ENCODE measurements at places on chromosomes 1 and 21.

DNA sequence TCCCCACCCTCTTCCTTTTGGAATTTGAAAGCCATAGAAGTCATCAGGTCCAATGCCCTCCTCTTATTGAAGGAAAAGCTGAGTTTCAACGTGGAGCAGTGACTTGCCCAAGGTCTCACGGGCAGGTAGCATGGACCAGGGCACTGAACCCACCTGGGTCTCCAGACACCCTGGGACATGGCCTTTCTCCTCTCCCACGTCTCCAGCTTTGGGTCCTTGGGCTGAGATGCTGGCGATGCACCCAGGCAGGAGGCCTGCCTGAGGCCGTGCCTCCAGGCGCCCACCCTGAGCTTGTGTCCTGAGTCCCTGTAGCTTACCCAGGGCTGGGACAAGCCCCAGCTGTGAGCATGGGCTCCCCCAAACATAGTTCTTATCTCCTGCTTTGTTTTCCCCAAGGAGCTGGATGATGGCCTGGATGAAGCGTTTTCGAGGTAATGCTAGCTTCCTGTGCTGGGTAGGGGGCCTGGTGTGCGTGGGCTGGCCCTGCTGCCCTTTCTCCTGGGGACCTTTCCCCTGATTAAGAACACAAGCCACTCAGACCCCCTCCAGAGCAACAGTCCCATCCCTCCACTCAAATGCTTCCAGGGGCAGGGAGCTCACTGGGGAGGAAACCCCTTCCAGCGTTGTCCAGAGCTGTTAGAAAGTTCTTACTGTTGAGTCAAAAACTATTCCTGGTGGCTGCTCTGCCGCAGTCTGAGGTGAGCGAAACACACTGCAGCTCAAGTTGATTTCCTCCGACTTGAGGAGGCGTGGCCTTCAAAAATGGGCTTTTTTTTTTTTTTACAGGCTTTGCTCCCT, 21.6 kb downstream of the LDLRAP1 start:
- H3K4me1 ChIP-seq: peaks cover 48% of the 10 kb centered on the region
- no peak overlapping the region for H3K4me3 ChIP-seq
- no peak for DNase-seq
- H3K27ac ChIP-seq: no peak overlapping the region
- no peaks in the 10 kb centered on the region for H3K27me3 ChIP-seq

DNA sequence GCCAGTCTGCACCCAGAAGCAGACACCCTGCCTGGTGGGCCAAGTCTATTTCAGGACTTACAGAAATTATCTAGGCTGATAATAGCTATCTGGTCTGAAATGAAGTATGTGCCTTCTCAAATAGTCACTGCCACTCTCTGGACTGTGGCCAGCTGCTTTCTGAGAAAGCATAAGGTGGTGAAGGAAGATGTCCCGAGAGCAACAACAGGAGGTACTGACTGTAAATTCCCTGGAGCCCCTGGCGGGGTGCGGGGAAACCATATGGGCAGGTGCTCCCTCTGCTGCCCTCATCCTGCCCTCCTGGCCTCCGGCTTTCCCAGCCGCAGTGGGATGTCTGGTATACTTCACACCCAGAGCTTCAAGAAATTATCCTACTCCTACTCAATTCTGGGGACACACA, 86.8 kb downstream of the TGFBR3 start:
- no peaks in the 10 kb centered on the region for H3K27me3 ChIP-seq
- no peak overlapping the region for H3K4me3 ChIP-seq
- DNase-seq: no peak
- H3K4me1 ChIP-seq: no peaks in the 10 kb centered on the region
- H3K36me3 ChIP-seq: no peaks in the 10 kb centered on the region

- no peak overlapping the region for H3K4me3 ChIP-seq
- H3K36me3 ChIP-seq: no peaks in the 10 kb centered on the region
- peaks cover 5% of the 10 kb centered on the region for H3K27me3 ChIP-seq
- DNase-seq: no peak
- no peak overlapping the region for H3K27ac ChIP-seq
- no peaks in the 10 kb centered on the region for H3K4me1 ChIP-seq
Observed at GRCh38 chr1:112735752-112736151, 20.6 kb upstream of the PPM1J start.

- peaks cover 30% of the 10 kb centered on the region for H3K36me3 ChIP-seq
- peaks cover 2% of the 10 kb centered on the region for H3K4me1 ChIP-seq
- DNase-seq: no peak
- no peak overlapping the region for H3K27ac ChIP-seq
- H3K27me3 ChIP-seq: no peaks in the 10 kb centered on the region
Observed at GRCh38 chr1:12031039-12031980, 12.0 kb downstream of the MIIP start.

GRCh38 chr1:14778541-14778897, 180.0 kb downstream of the KAZN start:
- no peak overlapping the region for H3K27ac ChIP-seq
- no peaks in the 10 kb centered on the region for H3K27me3 ChIP-seq
- no peaks in the 10 kb centered on the region for H3K36me3 ChIP-seq
- H3K4me3 ChIP-seq: no peak overlapping the region
- peaks cover 19% of the 10 kb centered on the region for H3K4me1 ChIP-seq
- DNase-seq: no peak

- no peak for DNase-seq
- H3K4me1 ChIP-seq: no peaks in the 10 kb centered on the region
- H3K27me3 ChIP-seq: no peaks in the 10 kb centered on the region
- H3K4me3 ChIP-seq: no peak overlapping the region
- no peak overlapping the region for H3K27ac ChIP-seq
- H3K36me3 ChIP-seq: peaks cover 54% of the 10 kb centered on the region
Observed at GRCh38 chr1:43420874-43421273, 31.2 kb downstream of the SZT2 start.

Data from neuronal stem cell (in vitro differentiated cells).